Stimulated activated CD4-positive, alpha-beta T cell treated with anti-CD3 and anti-CD28 coated beads, Interleukin-1b, Interleukin-23, amount 100 ng/mL, for 24 hours (primary cell): ENCODE measurements at places on chromosomes 1 and 21.

DNA sequence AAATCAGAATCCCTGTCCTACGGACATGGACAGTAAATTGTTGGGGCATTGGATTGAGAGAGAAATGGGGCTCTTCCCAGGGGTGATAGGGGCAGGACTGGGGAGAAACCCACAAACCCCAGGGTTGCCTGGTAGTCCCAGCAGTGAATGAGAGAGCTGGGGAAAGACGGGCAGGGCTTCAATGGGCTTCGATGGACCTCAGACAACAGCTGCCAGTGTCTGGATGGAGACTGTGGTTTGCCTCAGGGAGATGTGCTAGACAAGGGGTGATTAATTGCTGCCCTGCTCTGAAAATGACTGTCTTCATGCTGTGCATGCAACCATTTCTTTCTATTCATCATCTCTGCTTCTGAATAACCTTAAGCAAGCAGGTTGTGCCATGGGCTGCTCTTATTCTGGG, 7.4 kb downstream of the GPR25 start:
- DNase-seq: no peak

GRCh38 chr1:6259491-6260362, 1.2 kb downstream of the GPR153 start:
- peak; percentile 49 for DNase-seq

- DNase-seq: no peak
Measured at GRCh38 chr1:145916745-145917144, 1.8 kb downstream of the PEX11B start.

- no peak for DNase-seq
Measured at GRCh38 chr1:223704921-223705878, 7.1 kb upstream of the CAPN2 start.

- DNase-seq: no peak
Measured at GRCh38 chr1:215023155-215023832, 59.2 kb upstream of the KCNK2 start.

DNA sequence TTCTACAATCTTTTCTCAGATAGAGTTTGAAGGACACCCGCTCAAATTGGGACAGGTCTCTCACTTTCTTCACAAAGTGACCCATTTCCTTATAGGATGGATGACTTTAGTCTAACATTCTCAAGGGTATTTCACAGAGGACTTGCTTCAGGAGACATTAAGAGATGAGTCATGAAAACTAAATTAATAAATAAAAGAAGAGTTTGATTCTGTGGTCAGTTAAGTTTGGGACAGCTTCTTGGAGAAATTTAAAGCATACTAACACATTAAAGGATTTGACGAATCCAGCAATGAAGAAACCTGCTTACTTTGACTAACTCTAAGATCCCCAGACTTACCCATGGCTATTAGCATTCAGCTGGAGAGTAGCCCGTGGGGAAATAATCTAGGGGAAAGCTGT, 95.6 kb upstream of the RAB3GAP2 start:
- DNase-seq: no peak

DNA sequence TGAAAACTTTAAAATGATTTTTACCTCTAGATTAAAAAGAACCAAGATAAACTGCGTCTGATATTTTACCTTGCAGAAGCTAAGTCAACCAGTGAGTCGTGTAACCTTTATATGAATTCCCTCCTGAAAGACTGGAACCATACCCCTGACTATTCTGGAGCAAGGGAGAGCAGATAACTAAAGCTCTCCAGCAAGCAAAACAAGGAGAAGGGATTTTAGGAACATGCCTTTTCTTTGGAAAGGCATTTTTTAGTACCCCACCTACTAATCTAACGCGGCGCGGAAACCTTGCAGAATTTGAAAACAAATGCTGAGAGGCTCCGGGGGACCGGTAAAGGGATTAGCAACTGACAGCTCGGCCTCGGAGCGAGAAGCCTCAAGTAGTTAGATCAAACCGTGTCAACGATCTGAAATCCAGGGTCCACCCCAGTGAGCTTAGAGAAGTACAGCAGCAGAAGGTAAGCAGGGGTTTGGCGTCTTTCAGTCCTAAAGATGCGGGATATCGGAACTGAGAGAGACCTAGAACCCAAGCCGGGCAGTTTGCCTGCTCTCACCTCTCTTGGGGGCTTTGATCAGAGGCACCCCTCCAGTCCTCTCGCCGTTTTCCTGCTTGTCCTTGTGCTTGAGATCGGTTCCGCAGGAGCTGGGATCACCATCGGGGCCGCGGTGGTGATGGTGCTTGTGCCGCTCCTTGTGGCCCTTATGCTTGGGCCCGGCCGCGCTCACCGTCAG, 954 bp downstream of the RSBN1 start:
- peak; percentile 4 for DNase-seq

GRCh38 chr1:220748089-220748934, at the start of gene MTARC2:
Gene MTARC2, plus strand, starts transcription at chr1:220748322. Its CDS starts 210 bp downstream, at chr1:220748532.
- DNase-seq: peak; percentile 3

GRCh38 chr1:110493059-110493699, 25.8 kb downstream of the KCNA10 start:
- no peak for DNase-seq

GRCh38 chr21:37631319-37632117, 264.9 kb downstream of the DYRK1A start:
- no peak for DNase-seq

DNA sequence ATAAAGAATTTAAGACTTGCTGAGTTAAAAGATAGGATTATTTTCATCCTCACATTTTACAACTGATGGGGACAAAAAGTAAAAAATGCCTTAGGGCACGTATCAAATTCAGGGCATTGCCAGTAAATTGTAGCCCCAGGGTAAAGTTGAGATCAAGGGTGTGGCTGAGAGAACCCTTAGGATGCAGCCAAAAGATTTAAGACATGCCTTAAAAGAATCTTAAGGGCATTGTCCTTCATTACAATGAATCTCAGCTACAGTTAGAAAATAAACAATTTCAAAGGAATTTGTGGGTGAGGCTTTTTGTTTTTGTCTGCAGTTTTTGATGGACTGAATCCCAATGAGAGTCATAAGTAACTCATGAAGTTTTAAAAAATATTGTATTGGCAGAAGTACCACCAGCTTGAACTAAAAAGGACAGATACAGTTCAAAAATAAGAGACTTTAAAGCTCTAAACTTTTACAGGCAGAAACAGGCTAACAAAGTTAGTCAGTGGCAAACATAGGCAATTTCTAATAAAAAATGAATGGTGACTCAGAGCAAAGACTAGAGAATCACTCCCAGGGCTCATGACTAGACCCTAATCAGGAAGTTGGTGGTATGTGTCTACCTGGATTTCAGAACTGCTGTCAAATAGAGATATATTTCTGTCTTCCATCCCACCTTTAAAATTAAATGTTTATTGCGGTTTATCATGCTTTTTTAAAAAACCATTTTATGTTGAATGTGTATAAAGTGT, 165.1 kb upstream of the SNX7 start:
- no peak for DNase-seq
